CD4-positive, alpha-beta memory T cell (primary cell): ENCODE measurements at places on chromosomes 16 and 17. TPM values are rescaled to one million over a fixed set of nuclear protein-coding genes. Genes with fewer than 3 reads are reported as not detected.

The FLOT2 gene
- 216 TPM for total RNA-seq

The CLEC18A gene
- 7.2 TPM for total RNA-seq

The CRYBA1 gene
- not detected for total RNA-seq

The ZFHX3 gene
- 0.69 TPM for total RNA-seq

The CA7 gene
- total RNA-seq, result not detected

The KRTAP3-2 gene
- not detected for total RNA-seq

The CCL17 gene
- not detected for total RNA-seq

The HEATR9 gene
- total RNA-seq, result 2.2 TPM

The HSF4 gene
- 98.7 TPM for total RNA-seq

- DNase-seq, result no peak
Measured at GRCh38 chr17:27550974-27551505, 79.9 kb upstream of the LGALS9 start.

DNA sequence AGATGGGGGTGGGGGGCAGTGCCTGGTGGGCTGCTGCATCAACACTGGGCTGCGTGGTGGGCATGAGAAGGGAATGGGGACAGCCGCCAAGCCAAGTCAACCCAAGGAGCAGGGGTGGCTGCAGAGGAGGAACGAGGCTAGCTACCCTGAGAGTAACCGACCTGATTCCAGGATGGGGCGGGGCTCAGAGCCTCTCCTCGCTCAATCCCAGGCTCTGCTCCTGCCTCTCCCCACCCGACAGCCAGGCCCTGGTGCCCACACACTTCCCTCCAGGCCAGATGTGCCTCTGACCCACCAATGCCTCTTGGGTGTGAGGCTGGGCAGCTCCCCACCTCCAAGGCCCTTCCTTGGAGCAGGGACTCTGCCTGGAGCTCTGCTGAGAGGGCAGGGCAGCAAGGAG lies 2.7 kb downstream of the NPTX1 start:
- no peak for DNase-seq

- no peak for DNase-seq
Measured at GRCh38 chr16:66746682-66747081, 4.7 kb downstream of the DYNC1LI2 start.

- DNase-seq, result no peak
Measured at GRCh38 chr16:19291475-19291874, 5.9 kb downstream of the CLEC19A start.

DNA sequence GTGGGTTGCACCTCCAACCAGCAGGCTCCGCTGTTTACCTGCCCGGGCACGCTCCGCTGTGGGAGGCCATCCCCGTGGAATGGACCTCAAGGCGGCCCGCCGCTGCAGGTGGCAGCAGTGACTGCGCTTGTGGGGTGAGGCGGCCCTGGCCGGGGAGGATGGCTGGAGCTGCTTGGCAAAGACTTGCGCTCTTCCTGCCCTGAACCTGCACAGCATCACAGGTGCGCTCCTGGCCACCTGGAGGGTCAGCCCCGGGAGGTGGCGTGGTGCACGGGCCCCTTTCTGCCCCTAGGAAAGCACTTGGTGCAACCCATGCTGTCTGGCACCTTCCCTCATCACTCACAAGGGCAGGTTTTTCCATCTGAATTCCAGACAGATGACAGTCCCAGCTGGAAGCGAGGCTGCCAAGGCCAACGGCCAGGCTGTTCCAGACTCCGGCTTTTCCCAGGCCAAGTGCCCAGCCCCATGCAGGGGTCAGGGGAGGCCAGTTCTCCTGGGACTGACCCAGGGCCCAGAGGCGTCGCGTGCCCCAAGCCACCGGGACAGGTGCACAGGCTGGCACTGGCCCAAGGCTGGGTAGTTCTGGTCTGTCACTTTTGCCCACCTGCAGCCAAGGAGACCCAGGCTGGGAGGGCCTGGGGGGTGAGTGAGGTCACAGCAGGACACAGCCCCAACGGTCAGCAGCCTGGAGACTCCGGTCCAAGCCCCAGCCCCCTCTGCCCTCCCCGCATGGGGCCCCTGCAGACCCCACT lies 13.3 kb downstream of the UTS2R start:
- no peak for DNase-seq

DNA sequence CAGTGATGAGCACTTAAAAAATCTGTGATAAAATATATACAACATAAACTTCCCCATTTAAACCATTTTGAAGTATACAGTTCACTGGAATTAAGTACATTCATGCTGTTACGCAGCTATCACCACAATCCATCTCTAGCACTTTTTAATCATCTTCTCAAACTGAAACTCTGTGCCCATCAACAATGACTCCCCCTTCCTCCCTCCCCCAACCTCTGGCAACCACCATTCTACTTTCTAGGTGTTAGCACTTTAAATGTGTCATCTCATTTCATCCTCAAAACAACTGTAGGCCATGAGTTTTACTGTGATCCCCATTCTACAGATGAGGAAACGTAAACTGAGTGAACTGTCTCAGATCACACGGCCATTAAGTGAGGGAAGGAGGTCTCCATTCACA lies 13.8 kb upstream of the TMEM98 start:
- no peak for DNase-seq

DNA sequence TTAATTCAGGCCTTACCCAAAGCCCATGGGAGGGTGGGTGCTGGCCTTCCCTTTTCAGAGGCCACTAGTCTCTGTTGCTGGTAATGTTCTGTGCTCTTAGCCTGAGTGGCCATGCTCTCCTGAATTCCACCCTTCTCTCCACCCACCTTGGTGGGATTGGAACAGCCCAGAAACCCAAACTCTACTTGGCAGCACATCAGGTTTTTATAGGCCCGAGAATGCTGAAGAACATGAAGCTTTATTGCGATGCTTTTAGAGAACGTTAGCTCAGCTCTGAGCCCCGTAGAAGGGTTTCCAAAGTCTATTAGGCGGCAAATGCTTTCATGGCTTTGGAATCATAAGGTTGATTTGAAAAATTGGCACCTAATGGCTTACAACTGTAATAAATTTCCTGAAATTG lies 209.3 kb downstream of the MSI2 start:
- DNase-seq, result no peak

DNA sequence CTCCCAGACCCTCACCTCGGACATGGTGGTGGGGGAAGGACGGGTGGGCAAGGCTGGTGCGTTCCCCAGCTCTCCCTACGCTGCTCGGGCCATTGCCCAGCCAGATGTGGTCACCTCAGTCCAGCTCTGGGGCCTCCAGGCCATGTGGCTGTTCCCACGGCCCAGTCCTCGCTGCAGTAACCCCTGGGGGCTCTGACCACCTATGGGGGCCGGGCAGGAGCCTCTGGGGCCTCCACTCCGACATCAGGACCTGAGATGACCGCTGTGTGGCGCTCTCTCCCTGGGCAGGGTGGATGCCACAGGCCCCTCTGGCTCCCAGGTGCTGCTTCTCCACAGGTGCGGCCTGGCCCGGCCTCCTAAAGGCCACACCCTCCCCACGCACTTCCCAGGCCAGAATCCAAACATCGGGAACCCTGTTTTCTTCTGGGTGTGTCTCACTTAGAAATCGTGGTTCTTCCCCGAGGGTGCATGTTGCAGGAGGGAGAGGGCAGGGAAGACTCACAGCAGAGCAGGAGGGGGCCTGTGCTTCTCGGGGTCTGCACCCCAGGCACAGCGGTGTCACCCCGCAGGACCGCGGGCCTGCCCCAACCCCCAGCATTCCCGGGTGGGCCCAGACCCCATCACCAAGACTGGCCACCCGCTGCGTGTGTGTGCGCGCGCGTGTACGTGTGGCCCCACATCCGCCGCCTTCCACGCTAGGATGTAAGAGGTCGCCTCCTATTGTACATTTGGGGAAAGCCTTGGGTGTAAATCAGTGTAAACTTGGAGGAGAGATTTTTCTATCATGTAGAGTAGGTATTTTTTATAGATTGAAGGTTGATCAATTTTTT lies 5.9 kb upstream of the CAPN15 start:
- no peak for DNase-seq

GRCh38 chr16:68046106-68046505 lies 23.0 kb downstream of the DUS2 start:
- no peak for DNase-seq

GRCh38 chr16:10765772-10766171 lies 22.1 kb downstream of the NUBP1 start:
- peak; percentile 47 for DNase-seq

DNA sequence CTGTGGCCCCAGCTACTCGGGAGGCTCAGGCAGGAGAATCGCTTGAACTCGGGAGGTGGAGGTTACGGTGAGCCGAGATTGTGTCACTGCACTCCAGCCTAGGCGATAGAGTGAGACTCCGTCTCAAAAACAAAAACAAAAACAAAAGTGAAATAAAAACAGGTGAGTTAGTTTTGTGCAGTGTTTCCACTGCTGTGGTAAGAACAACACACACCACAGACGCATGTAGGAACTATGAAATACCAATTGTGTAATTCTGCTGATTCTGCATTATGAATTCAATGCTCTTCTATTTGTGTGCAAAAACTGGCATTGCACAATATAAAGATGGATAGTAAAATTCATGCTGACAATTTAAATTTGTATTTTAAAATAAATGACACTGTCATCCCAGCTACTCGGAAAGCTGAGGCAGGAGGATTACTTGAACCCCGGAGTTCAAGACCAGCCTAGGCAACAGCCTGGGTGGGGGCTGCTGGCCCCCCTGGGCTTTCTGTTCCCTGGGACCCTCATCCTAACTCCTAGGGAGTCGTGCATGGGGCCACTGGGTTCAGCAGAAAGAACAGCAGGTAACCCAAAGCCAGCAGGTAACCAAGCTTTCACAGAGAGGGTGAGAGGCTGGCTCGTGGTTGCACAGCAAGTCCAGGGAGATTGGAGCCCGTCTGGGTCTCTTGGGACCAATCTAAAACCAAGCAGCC lies 10.6 kb upstream of the RHBDF2 start:
- no peak for DNase-seq

DNA sequence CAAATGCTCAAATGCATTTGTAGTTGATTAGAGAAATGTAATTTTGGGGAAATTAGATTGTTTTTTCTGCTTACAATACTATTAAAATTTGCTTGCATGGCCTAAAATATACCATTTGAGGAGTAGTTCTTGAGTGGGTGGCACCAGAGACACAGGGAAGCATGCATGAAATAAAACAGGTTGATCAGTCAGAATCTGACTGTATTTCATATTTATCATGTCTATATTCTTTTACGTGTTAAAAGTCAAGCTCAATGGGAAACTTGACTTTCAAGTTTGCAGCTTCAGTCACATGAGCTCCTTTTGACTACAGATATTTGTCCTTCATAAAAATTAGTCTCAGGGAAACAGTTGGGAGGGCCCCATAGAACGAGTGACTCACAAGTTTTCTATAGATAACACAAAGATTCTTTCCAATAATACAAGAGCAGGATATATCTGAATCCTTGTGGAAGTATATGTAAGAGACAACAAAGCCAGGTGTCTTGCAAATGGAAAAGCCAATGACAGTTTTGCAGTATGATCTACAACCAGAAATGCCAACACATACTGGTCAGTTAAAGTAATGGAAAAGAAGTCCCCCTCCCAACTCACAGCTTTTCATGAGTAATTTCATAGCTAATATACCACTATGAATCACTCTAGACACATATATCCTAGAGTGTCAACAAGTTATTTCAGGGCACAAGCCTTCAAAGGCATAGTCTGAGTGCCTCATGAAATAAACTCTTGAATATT lies 42.2 kb upstream of the CORO6 start:
- DNase-seq, result no peak

- DNase-seq, result no peak
Measured at GRCh38 chr16:66127459-66128370, 238.8 kb upstream of the CDH5 start.

- DNase-seq, result no peak
Measured at GRCh38 chr17:81245665-81246342, 6.7 kb downstream of the NDUFAF8 start.

GRCh38 chr16:48347191-48347865 lies 37.9 kb downstream of the SIAH1 start:
- peak; percentile 8 for DNase-seq

GRCh38 chr17:80055597-80055996 lies 19.2 kb downstream of the CCDC40 start:
- no peak for DNase-seq

DNA sequence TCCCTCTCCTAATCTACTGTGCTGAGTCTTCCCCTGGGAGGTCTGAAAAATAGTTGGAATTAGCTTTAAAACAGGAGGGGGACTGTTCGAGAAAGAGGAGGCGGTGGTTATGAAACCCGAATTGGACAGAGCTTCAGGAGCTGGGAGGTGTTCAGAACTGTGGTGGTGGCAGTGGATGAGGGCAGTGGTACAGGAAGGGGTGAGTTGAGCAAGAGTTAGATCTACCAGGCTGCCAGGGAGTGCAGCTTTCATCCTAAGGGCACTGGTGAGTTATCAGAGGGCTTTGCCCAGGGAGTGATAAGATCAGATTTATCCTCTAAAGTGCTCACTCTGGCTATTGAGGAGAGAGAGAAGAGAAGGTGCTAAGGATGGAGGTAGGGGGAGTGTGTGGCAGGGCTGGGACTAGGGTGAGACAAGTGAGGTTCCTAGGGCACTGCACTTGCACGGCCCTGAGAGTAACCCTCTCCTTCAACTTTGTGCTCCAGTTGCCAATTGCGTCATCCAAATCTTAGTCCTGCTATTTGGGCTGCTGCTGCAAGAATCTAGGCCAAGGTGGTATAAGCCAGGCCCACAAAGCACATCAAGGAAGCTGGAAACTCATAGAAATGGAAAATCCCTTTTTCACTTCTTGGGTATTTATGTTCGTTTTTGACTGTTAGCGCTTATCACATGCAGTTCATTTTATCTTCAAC lies 540.3 kb downstream of the XYLT1 start:
- no peak for DNase-seq

GRCh38 chr16:991345-991744 lies 9.8 kb downstream of the SOX8 start:
- no peak for DNase-seq

DNA sequence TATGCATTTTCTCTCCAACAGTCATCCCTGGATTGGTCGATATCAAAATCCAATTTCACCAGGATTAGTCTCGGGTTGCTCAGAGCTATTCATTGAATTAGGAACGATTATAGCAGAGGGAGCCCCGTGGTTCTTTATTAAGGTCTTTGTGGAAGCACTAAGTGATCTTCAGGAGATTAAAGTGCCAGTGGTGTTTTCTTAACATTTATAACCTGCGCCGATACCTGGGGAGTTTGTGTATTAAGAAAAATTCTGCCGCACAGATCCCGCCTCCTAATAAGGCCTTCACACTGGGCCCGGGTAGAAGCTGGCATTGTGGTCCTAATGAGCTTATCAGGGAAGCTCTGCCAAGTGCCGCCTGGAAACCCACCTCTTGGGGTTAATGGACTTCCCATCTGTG lies 238.7 kb downstream of the RBFOX1 start:
- DNase-seq, result no peak
